ENCODE measurements at places on chromosomes 2 and 18.

DNA sequence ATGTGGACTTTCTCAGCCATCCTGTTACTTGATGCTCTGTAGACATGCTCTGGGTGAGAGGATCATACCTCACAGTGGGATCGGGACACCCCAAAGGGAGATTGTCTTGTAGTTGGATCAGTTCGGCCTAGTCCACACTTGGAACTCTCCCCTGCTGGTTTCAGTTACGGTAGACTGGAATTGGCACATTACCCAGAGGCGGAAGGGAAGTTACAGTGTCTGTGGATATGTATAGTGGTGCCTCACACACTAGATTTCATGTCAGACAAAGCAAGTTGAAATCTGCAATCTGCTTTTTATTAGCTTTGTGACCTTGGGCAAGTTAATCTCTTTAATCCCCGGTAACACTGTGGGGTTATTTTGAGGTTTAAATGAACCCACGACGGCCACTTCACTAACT lies 16.2 kb upstream of the CTAGE1 start:
- DNase-seq, result no peak

DNA sequence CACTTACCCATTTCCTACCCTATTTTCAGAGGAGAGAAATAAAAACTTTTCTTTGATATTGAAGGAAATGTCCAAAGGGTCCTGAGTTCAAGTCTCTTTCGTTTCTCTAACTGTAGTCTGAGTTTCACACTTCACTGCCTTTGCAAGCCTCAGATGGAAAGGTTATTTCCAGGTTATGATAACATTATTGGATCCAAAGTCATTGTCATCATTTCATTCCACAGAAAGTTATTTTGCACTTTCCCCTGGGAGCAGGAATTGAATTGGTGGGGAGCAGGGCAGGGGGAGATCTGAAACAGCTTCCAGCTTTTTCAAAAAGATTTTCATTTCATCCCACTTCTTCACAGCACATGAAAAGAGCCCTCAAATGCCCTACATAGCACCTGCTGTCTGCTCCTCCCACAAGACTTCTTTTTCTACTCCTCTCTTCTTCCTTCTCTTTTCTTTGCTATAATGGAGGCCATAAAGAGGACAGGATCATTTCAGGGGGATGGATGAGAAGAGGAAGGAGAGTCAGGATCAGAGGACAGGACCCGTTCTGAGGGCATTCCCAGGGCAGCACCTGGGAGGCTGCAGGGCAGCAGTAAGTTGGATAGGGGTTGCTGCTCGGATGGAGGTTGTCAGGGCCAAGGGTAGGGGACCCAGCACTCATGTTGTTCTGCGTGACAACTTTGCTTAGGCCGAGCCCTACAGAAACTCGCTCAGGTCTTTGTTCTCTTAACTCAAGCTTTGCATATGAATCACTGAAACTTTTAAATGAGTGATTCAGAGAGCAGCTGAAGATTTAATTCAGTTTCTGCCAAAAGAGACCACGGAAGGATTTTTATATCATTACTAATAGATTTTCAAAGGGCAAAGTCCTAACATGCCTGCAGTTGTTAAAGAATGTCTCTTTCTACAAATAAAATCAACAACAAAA lies 11.4 kb upstream of the GALNT5 start:
- no peak for DNase-seq

DNA sequence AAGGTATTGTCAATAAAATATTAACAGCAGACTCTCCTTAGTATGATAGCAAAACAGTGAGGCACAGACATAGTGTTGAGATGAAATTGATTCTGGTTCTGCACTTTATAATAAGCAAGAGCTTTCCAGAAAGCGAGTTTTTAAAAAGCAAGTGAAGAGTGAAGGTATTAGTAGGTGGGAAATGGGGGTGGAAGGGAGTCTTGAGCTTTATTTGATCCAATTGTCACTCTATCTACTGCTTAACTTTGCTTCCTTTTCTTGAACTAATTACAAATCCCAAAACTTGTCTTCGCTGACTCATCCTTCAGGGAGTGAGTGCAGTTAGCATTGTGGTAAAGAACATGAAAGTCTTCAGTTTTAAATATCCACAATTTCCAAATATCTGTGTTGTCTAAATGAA lies 120.6 kb upstream of the BOD1L2 start:
- no peak for DNase-seq

DNA sequence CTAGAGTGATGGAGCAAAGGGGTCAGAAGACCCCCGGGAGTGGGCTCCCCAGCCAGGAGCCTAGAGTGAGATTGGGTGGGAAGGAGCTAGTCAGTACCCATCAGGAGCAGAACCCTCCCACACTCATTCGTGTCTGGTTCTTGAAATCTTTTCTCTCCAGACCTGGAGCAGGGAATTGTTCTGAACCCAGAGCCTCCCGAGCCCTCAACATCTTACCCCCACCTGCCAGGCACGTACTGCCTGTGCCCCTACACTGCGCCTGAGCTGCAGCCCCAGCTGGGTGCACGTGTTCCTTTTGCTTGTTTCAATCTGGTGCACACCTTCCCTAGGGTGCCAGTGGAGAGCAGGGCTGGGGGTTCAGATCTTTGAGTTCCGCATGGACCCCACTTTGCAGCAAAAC lies 52.6 kb downstream of the BCL2L11 start:
- DNase-seq, result no peak

DNA sequence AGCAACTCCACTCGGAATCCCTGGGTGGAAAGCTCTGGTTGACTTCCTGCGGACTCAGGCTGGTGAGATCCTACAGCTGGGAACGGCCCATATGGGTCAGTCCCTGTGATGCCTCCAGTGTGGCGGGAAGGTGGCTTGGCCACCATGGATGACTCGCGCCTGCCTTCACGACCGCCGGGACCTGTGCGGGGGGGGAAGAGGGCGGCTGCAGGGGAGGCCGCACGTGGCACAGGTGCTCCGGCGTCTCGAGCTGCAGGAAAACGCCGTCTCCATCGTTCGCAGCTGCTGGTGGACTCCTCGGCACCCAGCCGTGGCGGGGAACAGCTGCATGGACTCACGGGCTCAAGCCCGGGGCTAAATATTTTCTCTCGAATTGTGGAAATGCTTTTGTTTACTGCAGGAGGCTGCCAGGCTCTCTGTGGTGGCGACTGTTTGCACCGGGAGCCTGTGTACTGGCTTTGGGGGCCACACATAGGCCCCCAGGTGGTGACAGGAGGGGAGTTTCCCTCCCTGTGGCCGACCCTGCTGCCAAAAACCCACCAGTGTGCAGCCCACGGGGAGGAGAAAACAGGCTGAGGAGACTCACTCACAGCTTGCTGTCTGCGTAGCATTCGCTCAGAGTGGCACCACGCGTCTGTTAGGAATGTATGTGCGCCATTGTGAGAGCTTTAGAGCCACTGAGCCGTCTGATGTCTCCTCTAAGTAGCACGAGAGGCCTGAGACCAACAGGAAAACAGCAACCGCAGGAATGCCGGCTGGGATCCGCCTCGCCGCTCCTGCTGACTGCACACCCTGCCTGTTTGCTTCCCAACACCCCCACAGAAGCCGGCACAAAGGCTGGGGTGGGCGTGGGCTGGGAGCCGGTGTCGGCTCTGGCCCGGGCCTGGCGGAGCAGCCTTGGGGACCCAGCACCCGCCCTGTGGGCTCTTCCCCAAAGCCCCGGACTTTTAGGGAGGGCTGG lies 89.2 kb downstream of the NFATC1 start:
- no peak for DNase-seq

DNA sequence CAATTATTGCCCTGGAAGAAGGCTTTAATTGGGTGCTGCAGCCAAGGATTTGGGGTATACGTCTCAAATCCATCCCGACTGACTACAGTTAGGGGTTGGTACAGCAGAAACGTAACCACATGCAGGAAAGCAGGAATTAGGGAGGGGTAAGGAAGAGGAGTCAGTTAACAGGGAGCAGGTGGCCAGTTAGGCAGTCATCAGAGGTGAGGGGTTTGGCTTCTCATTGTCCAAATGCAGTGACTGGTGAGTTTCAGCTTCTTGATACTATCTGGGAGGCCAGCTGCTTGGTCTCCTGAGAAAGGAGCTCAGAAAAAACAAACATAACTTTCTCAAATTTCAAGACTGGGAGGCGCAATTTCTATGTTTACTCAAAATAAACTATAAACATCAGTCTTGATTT lies 38.8 kb upstream of the UBE2F start:
- no peak for DNase-seq

- DNase-seq, result no peak
These were observed 5.0 kb downstream of the TANK start for GRCh38 chr2:161165266-161165665.

DNA sequence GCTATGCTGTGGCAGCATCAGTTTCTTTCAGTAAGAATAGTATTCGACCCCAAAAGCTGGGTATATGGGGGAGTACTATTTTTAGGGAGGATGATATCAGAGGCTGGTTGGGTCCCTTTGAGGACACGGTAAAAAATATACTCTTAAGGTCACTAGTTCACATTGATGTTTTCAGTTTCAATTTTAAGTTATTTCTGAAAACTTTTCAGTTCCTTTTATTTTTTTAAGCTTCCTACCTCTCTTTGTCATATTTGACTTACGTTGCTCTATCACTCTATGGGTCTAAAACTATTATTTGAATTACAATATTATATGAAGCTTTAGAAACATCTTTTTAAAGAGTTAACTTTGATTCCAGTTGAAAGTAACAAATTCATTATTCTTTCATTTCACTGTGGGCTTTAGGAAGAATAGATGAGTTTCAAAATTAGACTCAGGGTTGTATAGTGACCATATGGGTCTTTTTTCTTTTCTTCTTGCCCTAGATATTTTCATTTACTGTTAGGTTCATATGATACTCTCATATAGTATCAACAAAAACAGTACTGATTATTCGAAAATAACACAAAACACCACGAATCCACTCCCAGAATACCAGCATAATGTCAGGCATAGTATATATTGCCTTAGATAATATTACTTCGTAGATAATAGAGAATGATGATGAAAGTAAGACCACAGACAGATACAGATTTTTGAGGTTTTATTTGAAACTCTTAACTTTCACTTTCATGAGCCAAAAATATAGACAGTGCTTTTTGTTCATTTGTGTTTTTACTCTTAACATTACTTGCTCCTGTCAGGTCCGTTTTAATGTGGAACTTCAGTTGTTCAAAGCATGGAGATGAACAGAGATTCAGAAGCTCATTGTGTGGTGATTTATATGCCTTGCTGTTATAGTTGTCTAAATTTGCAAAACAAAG lies 9.8 kb downstream of the RMDN2 start:
- no peak for DNase-seq

DNA sequence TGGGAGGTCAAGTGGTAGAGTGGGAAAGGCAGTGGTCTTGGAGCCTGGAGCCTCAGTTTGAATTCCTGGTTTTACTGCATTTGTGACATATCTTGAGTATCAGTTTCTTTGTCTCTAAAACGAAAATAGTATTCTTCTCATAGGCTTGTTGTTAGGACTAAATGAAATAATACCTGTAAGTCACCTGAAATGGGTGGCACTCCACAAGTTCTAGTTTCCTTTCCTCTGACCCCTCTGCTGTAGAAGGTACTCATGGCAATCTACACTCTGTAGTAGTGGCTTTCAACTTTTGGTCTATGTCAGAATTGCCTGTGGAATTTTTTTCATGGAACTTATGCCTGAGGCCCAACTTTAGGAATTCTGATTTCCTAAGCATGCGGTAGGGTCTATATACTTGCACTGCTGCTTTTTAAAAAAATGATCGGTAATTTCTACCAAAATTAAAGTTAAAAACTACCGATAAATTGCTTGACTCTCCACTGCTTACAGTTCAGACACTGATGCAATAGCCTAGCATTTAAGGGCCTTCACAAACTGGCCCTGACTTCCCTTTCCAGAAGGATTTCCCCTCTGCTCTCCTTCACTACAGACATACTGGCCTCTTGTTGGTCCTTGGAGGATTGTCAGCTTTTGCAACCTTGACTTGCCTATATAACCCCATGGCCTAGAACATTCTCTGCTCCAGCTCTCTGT lies 47.2 kb downstream of the PLEK start:
- DNase-seq, result no peak

GRCh38 chr2:205936446-205936845 lies 149.5 kb downstream of the INO80D start:
- no peak for DNase-seq

DNA sequence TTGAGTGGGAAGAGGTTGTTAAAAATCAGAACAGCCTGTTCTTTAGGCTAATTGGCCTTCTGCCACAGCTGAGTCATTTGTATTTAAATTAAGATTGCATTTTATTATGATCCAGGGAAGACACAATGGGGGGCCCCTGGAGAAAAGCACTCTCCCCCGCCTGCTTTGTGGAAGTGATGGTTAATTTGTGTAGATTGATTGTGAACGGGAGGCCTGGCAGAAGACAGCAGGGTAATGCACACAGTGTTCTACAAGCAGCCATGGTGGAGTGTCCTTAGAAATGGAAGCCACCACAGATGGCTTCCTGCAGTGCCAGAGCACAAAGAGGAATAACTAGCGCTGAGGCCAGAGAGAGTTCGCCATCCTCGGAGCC lies 19.6 kb downstream of the RAMP1 start:
- DNase-seq, result no peak
